ENCODE measurements at places on chromosomes 6 and 20. TPM values are rescaled to one million over a fixed set of nuclear protein-coding genes. Genes with fewer than 3 reads are reported as not detected.

Gene ARMH2
- not detected for total RNA-seq

Gene CST5
- not detected for total RNA-seq

Gene SRC
- 25.9 TPM for total RNA-seq

Gene PDSS2
- total RNA-seq: 6.2 TPM

Gene HLA-DPB1
- total RNA-seq: 41.2 TPM

Gene EIF6
- 23.3 TPM for total RNA-seq

Gene MAPK13
- 32.2 TPM for total RNA-seq
